ENCODE measurements at places on chromosomes 6 and 20.

- no peak for DNase-seq
Measured at GRCh38 chr6:91860541-91861335, 1273.9 kb upstream of the MAP3K7 start.

GRCh38 chr6:106844930-106845329 lies 129.6 kb downstream of the CD24 start:
- no peak for DNase-seq

- no peak for DNase-seq
Measured at GRCh38 chr20:23889775-23890187, 10.2 kb upstream of the CST5 start.

DNA sequence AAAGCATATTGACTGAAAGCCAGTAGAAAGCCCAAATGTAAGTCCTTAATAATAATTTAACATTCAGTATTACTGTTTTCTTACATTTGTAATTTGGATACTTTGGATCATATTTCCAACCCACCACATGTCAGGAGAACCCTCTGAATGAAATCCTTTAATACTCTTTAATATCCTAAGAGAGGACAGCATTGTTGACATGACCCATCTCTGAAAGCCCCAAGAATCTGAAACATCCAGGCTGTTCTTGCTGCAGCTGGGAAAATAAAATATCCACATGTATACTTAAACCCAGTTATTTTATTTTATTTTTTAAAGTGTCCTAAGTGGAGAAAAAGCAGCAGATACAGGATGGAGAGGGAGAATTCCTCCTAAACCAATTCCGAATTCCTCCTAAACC lies 130.8 kb upstream of the RIPOR2 start:
- no peak for DNase-seq

DNA sequence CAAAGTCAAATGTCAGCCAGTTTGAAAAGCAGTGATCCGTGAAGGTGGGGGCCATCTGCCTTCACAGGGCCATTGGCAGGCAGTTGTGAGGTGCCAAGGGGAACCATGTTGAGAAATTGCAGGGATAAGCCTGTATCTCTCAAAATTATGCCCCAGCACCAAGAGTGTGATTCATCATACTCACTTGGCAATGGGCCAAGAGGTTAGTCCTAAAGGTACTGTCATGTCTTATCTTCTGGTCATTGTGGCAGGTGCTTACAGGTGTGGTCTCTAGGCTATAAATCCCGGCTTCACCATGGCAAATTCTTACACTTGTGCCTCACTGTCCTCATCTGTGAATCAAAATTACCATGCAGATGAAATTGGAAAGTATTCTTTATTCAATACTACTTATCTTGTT lies 150.7 kb upstream of the LAMP5 start:
- no peak for DNase-seq

GRCh38 chr6:107110200-107110599 lies 5.1 kb downstream of the BEND3 start:
- no peak for DNase-seq
